ENCODE measurements at places on chromosomes 3 and 15.

GRCh38 chr3:152021951-152022461 lies 148.6 kb downstream of the SUCNR1 start:
- no peak for DNase-seq

DNA sequence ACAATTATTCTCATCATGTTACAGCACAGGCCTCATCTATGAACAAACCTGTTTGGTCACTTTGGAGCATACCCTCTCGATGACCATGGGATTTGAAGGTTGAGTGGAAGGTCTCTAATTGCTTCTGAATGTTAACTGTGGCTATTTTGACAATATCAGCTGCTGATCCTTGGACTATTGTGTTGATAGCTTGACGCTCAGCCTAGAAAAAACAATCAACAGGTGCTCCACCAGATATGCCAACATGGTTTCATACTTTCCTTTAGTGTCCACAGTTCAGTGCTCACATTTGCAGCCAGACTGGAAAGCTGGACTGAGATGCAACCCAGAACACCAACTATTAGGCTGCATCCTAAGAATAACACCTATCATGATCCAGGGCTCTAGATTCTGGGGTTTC lies 109.7 kb downstream of the POLQ start:
- DNase-seq = no peak

DNA sequence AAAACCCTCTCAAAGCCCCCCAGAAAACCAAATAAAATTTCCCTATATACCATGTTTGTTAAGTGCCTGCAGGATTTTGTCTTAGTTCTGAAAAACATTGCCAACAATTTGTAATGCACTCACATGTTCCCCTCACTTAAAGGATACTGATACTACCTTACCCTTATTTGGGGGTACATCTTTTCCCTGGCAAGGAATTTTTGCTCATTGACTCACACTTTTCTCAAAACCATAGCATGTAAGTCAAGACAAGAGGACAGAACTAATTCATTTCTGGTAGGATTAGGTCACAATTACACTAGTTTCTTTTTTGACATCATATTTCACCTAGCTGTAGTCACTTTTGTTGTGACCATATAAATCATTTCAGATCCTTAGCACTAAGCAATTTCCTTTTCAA lies 222.2 kb downstream of the THRB start:
- no peak for DNase-seq

DNA sequence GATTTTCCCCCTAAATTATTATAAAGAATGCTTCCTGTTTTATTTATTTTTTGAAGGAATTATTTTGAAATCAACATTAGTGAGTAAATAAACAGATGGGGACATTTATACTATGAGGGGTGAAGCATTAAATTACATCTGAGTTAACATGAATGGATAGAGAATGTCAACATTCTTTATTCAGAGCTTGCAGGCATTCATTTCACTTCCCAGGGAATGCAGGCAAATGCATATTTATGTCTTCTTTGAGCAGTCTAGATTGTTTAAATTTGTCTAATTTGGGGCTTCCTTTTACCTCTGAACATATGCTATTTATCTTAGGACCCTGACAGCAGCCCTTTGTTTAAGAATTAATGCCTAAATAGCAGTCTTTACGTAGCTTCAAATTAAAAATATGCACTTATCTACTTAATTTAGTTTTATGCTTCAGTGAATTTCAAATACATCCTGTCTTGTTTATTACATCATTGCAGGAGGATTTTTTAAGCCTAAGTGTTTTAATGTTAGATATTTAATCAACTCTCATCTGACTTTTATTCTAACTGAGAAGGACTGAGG lies 630.5 kb upstream of the LMCD1 start:
- DNase-seq = no peak

DNA sequence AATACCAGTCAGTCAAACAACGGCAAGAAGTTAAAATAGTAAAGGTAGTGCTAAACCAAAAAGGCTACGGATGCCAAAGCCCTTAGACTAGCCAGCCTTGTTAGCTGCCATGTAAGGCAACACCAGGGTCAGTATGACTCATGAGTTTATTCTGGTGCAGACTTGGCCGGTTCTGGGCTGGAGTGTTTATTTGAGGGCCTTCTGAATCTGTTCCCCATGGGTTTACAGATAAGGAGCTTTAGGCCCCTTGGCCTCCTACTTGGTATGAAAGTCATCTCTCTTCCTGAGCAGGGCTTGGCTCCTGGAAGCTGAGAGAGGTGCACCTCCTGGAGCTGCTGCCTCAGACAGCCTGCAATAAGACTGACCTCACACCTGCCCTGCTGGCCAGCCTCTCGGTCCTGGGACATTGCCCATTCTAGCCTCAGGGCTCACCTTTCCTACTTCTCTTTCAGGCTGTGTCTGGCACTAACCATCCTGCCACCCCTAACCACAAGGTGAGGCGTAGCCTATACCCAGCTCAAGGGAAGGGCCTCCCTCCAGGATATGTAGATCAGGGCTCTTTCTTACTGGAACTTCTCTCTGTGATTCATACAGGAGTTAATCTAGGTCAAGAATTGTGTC lies 10.4 kb upstream of the RTP1 start:
- no peak for DNase-seq

DNA sequence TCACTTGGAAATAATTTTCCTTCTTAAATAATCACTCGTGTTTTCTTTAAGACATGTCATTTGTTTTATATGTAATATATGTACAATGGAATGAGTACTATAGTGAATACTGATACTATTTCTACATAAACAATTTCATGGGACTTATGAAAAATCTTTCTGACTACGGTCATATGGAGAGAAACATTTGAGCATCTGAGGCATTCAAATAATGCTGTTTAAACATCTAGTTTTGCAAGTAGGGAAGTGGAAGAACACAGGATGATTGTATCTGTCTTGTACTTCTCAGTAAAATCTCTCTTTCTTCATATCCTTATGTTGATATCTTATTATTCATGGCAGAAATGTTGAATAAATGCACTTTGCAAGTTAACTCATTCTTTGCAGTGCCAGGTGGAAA lies 599.5 kb upstream of the KCNMB2 start:
- no peak for DNase-seq

- no peak for DNase-seq
These were observed 53.7 kb downstream of the PIK3CB start for GRCh38 chr3:138781012-138781470.

- DNase-seq = no peak
These were observed 27.8 kb downstream of the PPCDC start for GRCh38 chr15:75051191-75051608.

- no peak for DNase-seq
These were observed 236.4 kb downstream of the KLF13 start for GRCh38 chr15:31563001-31563400.

DNA sequence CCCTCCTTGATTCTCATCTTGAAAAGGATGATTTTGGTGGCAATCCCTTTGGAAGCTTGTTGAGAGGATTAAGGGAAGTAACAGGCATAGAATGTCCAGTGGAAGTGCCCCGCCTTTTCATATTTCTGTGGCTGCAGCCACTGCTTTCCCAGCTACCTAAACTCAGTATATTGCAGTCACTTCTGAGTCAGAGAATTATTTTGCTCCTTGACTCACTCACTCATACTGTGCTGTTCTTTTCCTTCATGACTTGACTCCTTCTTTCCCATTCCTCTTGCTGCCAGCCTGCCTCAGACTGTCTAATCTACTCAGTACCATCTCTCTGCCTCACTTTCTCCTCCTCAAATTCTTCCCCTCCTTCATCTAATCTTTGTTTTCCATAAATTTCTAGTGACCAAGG lies 26.5 kb upstream of the POLR2M start:
- DNase-seq = no peak

DNA sequence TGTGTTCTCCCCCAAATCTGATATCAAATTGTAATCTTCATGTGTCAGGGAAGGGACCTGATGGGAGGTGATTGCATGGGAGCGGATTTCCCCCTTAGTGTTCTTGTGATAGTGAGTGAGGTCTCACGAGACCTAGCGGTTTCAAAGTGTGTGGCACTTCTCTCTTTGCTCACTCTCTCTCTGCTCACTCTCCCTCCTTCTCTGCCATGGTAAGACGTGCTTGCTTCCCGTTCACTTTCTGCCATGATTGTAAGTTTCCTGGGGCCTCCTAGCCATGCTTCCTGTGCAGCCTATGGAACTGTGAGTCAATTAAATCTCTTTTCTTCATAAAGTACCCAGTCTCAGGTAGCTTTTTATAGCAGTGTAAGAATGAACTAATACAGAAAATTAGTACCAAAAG lies 30.6 kb upstream of the OR5H6 start:
- no peak for DNase-seq

GRCh38 chr3:74436184-74436583 lies 178.3 kb downstream of the CNTN3 start:
- no peak for DNase-seq

DNA sequence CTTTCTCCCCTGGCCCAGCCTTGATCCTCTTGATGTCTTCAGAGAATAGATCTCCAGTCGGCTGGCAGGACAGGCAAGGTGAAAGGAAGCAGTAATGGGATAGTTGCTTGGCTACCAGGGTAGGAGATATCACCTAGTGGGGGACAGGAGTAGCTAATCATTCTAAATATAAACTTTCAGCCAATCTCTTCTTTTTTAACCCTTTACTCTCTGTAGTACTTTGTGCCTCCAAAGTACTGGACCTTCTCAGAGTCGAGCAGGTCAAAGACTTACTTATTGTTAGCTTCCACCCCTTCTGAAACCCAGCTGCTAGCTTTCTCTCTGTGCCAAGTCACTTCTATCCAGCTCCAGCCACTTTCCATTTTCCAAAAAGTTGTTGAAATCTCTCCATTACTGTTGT lies 43.4 kb upstream of the FILIP1L start:
- no peak for DNase-seq

GRCh38 chr3:195102609-195103467 lies 168.1 kb downstream of the XXYLT1 start:
- DNase-seq = no peak

- DNase-seq = no peak
These were observed 4.0 kb upstream of the SMCO1 start for GRCh38 chr3:196518966-196519717.

DNA sequence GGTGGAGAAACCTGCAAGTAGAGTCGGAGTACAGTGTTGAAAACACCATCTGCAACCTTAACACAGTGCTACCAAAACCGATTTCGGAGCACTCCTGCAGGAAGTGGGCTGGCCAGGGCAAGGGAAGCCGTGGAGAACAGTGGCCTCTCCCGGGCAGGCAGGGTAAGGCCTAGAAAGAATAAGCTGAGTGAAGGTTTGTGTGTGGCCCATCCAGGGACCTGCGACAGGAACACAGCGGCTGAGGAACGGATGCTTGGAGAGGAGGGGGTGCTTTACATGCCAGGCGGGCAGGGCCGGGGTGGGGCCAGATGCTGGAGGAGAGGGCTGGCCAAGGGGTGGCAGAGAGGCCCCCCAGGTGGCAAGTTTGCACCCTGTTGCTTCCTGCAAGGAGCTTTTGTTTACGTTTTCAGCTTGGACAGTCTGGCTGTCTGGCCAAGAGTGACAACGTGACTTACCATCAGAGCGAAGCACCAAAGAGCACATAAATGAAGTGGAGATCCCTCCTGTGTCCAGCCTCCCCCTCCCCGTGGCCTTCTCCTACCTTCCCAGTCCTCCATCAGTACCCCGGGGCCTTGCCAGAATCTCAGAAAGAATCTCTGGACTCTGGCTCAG lies 156.5 kb downstream of the PGPEP1L start:
- no peak for DNase-seq

DNA sequence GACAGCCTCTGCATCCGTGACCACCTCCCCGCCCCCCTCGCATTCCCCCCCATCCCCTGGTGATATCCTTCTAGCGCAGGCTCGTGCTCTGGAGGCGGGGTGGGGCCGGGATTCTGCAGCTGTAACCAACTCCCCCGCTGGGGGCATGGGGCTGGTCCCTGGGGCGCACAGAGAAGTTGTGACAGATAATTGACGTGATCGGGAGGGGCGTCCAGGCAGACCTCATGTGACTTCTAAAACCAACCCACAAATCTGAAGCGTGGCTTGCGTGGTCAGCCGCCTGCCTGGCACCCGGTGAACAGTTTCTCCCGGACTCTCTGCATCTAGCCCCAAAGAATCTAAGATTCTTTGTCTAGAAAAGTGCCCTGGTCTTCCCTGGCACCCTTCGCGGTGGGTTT lies 100.6 kb upstream of the IGF1R start:
- no peak for DNase-seq

- DNase-seq = no peak
These were observed 118.4 kb upstream of the TMC3 start for GRCh38 chr15:81492331-81492968.

DNA sequence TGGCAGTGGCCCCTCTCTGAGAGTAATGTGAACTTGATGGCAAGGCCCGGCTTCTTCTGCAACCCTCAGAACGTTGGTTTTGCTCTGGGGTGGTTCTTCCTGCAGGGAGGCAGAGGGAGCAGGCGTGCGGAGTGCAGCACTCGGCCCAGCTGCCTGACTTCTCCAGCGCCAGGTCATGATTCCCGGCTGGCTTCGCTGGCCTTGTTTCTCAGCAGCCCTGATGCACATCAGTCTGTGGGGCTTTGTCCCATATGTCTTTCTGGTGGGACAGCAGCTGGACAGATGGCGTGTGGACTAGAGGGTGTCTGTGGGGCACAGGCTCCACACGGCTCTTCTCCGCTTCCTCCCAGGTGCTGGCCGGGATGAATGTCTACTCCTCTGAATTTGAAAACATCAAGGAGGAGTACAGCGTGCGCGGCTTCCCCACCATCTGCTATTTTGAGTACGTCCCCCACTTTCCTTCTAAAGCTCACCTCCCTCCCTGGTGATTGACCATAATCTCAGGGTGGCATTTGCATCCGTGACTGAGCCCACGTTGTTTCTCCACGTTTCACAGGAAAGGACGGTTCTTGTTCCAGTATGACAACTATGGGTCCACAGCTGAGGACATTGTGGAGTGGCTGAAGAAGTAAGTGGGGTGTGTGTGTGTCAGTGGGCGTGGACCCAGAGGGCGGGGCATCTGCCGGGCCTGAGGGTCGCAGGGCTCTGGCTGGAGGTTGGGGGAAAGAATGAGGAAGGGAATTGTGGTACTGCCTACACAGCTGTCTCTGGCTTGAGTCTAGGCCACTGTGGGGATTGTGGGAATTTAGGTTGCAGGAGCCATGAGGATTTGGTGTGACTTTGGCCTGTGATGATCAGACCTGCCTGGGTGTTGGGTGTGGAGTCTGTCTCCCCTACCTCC lies 57.1 kb downstream of the PDIA5 start:
- no peak for DNase-seq

GRCh38 chr3:146468671-146469149 lies 651 bp downstream of the PLSCR2 start:
- no peak for DNase-seq

GRCh38 chr3:56012721-56013120 lies 455.5 kb downstream of the ERC2 start:
- no peak for DNase-seq

DNA sequence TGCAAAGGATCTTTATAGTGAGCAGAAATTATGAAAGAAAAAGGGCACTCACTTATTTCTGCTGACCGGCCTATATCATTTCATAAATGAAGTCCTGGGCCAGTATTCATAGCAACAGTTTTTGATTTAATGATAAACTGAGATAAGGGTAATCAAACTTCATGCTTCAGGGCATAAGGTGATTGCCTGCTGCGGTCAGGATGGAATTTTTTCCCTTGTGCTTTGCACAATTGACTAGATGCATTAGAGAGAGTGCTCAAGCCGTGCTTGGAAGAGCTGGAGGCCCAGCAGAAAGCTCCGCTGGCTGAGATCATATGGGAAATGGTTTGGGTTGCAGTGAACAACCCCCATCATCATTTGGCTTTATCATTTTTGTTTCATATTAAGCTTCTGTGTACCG lies 10.4 kb downstream of the SEMA6D start:
- DNase-seq = no peak

GRCh38 chr15:33068007-33068481 lies 126.5 kb downstream of the FMN1 start:
- DNase-seq = peak; percentile 28

GRCh38 chr15:69012761-69013364 lies 1.6 kb upstream of the NOX5 start:
- no peak for DNase-seq

GRCh38 chr3:42601896-42602581 lies 1.6 kb downstream of the NKTR start:
- DNase-seq = no peak

Measured in NCI-H510A (cell line).